ENCODE measurements at places on chromosomes 5 and 9. TPM values are rescaled to one million over a fixed set of nuclear protein-coding genes. Genes with fewer than 3 reads are reported as not detected.
A peak's percentile ranks its signal among the peaks of the same experiment; 100 is the strongest.

GRCh38 chr5:58450811-58451629 is 8.9 kb downstream of the PLK2 start:
- H3K36me3 ChIP-seq, result peaks cover 17% of the 10 kb centered on the region
- no peak overlapping the region for H3K27ac ChIP-seq
- no peaks in the 10 kb centered on the region for H3K27me3 ChIP-seq

INSYN2B gene
- polyA plus RNA-seq, result 0.37 TPM

CYFIP2 gene
- polyA plus RNA-seq, result 400 TPM

SPOCK1 gene
- polyA plus RNA-seq, result not detected

GRCh38 chr5:72248410-72248981 is 71.5 kb downstream of the MRPS27 start:
- no peak overlapping the region for H3K4me3 ChIP-seq
- peaks cover 14% of the 10 kb centered on the region for H3K36me3 ChIP-seq
- no peak overlapping the region for H3K27ac ChIP-seq
- no peak for DNase-seq
- H3K27me3 ChIP-seq, result no peaks in the 10 kb centered on the region

ZBED3 gene
- not detected for polyA plus RNA-seq

- no peak overlapping the region for H3K4me3 ChIP-seq
- DNase-seq, result no peak
- no peaks in the 10 kb centered on the region for H3K27me3 ChIP-seq
Observed at GRCh38 chr5:1318659-1319251, 23.9 kb upstream of the TERT start.

GRCh38 chr9:134393582-134394280 is 67.5 kb downstream of the RXRA start:
- H3K4me3 ChIP-seq, result no peak overlapping the region
- H3K27me3 ChIP-seq, result no peaks in the 10 kb centered on the region
- H3K27ac ChIP-seq, result peak overlapping the region; percentile 95
- H3K4me1 ChIP-seq, result peaks cover 43% of the 10 kb centered on the region

DNA sequence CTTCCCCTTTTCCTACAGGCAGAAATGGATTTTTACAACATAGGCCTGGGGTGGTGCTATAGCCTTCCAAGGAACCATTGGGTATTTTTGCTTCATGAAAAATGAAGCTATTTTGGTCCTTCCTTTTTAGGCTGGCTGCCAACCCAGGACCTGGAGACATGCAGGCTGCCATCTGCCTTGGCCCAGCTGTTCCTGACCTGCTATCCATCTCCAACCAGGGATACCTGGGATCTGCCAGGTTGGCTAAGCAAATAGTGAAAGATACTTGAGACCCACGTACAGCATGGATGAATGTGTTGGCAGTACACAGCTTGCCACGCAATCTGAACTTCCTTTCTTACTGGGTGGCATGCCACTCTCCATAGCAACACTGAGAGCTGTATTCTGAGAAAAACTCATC is 31.1 kb downstream of the MRPS27 start:
- H3K36me3 ChIP-seq, result peaks cover 6% of the 10 kb centered on the region
- DNase-seq, result no peak
- H3K27me3 ChIP-seq, result no peaks in the 10 kb centered on the region
- H3K4me1 ChIP-seq, result peaks cover 44% of the 10 kb centered on the region
- H3K4me3 ChIP-seq, result no peak overlapping the region
- H3K27ac ChIP-seq, result peak overlapping the region; percentile 79

DNA sequence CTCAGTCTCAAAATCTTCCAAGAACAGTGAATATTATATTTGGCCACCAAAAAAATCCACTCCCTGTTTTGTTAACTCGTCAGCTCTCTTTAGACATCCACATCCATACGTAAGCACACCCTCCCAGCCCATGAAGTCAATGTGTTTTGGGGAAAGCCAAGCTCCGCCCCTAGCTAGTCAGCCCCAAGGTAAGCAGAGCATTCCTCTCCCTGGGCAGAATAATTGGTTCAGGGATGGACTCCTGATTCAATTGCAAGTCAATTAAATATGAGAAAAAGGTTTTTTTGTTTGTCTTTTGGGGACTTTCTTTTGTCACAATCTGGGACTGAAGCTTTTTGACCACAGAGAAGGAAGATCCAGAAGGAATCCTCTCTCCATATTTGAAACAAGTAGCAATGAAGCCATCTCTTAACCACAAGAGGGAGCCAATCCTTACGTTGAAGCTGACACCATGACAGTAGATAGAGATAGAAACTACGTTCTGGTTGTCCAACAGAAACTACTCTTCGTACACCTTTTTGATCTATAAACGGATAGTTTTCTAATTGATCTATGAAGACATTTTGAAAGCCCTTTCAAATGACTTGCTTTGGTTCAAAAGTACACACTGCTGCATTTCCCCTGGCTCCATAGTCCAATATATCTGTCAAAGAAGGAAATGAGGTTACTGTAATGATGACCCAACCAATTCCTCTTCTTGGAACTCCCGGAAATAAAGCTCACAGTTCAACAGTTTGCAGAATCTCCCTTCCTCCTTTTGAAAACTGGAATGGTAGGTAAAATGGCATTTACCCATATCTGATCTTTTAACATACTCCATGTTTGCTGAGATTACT is 166.4 kb downstream of the TLE1 start:
- H3K36me3 ChIP-seq, result no peaks in the 10 kb centered on the region
- no peak overlapping the region for H3K27ac ChIP-seq
- peak; percentile 55 for DNase-seq
- peak overlapping the region; percentile 49 for H3K4me3 ChIP-seq

PCDHB12 gene
- not detected for polyA plus RNA-seq

- H3K4me1 ChIP-seq, result peaks cover 23% of the 10 kb centered on the region
- H3K4me3 ChIP-seq, result no peak overlapping the region
- no peak overlapping the region for H3K27ac ChIP-seq
- H3K36me3 ChIP-seq, result no peaks in the 10 kb centered on the region
- no peaks in the 10 kb centered on the region for H3K27me3 ChIP-seq
Observed at GRCh38 chr9:125620216-125620615, 86.8 kb downstream of the MAPKAP1 start.

DNA sequence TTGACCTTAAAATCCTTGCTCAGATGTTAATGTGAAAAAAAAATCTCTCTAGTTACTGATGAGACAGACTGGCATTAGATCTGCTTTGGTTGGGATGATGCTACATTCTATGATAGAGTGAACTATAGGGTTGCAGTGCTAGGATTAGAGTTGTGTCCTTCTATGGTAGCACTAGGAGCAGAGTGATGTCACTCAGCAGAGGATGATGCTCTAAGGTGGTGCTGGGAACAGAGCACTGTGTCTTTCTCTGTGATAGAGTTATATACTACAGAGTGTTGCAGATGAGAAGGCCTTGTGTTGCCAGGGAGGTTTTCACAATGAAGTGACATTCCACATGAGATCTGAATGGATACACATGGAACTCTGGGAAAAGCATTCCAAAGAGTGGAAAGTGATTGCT is 462.3 kb downstream of the CDH12 start:
- no peaks in the 10 kb centered on the region for H3K4me1 ChIP-seq
- H3K27me3 ChIP-seq, result no peaks in the 10 kb centered on the region
- H3K27ac ChIP-seq, result no peak overlapping the region
- no peak overlapping the region for H3K4me3 ChIP-seq
- no peak for DNase-seq

SLC1A1 gene
- not detected for polyA plus RNA-seq

CDH9 gene
- not detected for polyA plus RNA-seq

- peak overlapping the region; percentile 9 for H3K27ac ChIP-seq
- H3K27me3 ChIP-seq, result no peaks in the 10 kb centered on the region
- no peaks in the 10 kb centered on the region for H3K4me1 ChIP-seq
- H3K4me3 ChIP-seq, result no peak overlapping the region
- H3K36me3 ChIP-seq, result peaks cover 57% of the 10 kb centered on the region
Observed at GRCh38 chr5:72226950-72227349, 93.1 kb downstream of the MRPS27 start.

GHR gene
- not detected for polyA plus RNA-seq

GRCh38 chr9:12141422-12141821 is 551.8 kb upstream of the TYRP1 start:
- no peak overlapping the region for H3K27ac ChIP-seq
- H3K27me3 ChIP-seq, result no peaks in the 10 kb centered on the region
- no peaks in the 10 kb centered on the region for H3K36me3 ChIP-seq
- H3K4me3 ChIP-seq, result no peak overlapping the region
- DNase-seq, result no peak

DNA sequence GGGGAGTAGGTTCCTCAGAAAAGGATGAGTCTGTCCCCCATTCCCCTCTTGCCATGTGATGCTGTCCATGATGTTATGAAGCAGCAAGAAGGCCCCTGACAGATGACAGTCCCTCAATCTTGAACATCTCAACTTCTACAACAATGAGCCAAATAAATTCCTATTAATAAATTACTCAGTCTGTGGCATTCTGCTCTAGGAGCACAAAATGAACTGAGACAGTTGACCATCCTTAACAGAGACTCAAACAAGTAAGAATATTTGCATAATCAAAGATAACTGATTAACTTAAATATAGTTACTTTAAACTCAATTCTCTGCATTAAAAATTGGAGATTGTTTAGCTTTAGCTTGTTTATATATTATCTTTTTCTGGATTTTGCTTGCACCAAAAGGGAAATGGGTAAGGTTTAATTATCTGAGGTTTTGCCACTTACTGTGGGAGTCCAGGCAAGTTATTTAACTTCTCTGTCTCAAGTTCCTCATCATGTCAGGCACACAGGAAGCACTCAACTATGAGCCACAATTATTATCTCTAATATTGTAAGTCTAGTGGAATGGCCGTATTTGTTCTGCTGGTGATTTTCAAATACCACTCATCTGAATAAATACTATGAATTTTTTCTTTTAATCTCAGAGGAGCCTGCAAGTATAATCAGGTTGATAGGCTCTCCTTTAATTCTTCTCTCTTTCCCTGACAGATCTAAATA is 162.9 kb downstream of the TSSK1B start:
- H3K36me3 ChIP-seq, result no peaks in the 10 kb centered on the region
- peaks cover 10% of the 10 kb centered on the region for H3K27me3 ChIP-seq
- no peak for DNase-seq
- no peak overlapping the region for H3K4me3 ChIP-seq

DNA sequence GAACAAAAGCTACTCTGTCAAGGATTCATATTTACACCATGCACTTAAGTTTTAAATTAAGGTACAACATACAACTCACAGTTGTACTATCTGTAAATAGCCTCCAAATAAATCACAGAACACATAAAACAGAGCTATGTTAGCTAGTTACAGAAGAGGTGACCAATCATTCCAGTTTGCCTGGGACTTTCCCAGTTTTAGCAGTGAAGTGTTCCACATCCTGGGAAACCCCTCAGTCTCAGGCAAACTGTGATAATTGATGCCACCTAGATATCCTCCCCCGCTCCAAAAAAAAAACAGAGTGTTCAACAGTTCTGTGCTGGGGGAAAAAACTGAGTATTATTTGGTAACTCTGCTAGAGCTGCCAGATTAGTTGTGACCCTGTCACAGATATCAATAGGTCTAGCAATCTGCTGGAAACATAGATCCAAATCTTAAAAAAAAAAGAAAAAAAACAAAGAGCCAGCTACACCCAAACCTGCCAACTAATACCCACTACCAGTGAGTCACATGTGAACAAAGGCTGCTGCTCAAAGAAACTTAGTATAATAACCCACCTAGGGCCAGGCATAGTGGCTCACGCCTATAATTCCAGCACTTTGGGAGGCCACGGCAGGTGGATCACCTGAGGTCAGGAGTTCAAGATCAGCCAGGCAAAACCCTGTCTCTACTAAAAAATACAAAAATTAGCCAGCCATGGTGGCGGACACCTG is 5.7 kb downstream of the TBCA start:
- no peaks in the 10 kb centered on the region for H3K27me3 ChIP-seq
- no peak overlapping the region for H3K27ac ChIP-seq
- no peak for DNase-seq
- H3K4me3 ChIP-seq, result no peak overlapping the region

GRCh38 chr5:159825551-159826051 is 90.7 kb upstream of the ADRA1B start:
- peaks cover 5% of the 10 kb centered on the region for H3K4me1 ChIP-seq
- no peak for DNase-seq

RNF180 gene
- not detected for polyA plus RNA-seq

TOR4A gene
- polyA plus RNA-seq, result 2.4 TPM

MSH3 gene
- 13.0 TPM for polyA plus RNA-seq

DNA sequence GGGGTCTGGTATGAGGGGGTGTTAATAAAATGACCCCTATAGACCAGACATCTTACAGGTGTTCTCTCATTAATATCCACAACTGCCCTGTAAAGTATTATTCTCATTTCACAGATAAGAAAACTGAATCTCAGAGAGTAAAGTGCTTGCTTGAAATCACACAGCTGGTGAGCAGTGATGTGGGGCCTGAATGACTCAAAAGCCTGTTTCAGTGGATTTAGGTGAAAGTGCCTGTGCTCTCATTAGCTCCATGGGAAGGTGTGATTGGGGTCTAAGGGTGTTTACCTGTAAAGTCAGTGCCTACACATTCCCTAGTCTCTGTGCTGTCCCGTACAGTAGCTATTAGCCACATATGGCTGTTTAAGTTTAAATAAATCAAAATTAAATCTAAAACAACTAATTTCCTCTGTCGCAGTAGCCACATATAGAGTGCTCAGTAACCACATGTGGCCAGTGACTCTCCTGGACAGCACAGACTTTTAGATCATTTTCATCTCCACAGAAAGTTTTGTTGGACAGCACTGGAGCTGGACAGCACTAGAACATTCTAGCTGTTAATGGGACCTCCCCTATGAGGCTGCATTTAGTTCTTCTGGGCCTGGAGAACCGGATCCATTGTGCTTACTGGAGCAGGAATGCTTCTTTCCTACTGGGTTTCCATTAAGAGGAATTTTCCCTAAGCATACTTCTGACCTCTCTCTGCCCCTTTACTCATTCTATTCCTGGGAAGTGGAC is 52.5 kb upstream of the SEMA6A start:
- H3K36me3 ChIP-seq, result no peaks in the 10 kb centered on the region
- no peak for DNase-seq
- no peak overlapping the region for H3K27ac ChIP-seq

- H3K4me3 ChIP-seq, result peak overlapping the region; percentile 67
- H3K36me3 ChIP-seq, result peaks cover 3% of the 10 kb centered on the region
- no peaks in the 10 kb centered on the region for H3K27me3 ChIP-seq
- H3K27ac ChIP-seq, result peak overlapping the region; percentile 80
- DNase-seq, result peak; percentile 31
Observed at GRCh38 chr9:123679330-123679987, 250.5 kb downstream of the DENND1A start.

GRCh38 chr5:168365581-168366081 is 74.2 kb downstream of the WWC1 start:
- H3K36me3 ChIP-seq, result no peaks in the 10 kb centered on the region
- no peak overlapping the region for H3K27ac ChIP-seq
- H3K4me3 ChIP-seq, result no peak overlapping the region
- no peaks in the 10 kb centered on the region for H3K4me1 ChIP-seq
- peaks cover 1% of the 10 kb centered on the region for H3K27me3 ChIP-seq
- no peak for DNase-seq

CAVIN4 gene
- polyA plus RNA-seq, result not detected

PCDHB10 gene
- not detected for polyA plus RNA-seq

GRCh38 chr9:6383551-6384225 is 29.3 kb upstream of the UHRF2 start:
- H3K4me1 ChIP-seq, result peaks cover 20% of the 10 kb centered on the region
- no peak overlapping the region for H3K4me3 ChIP-seq
- peaks cover 7% of the 10 kb centered on the region for H3K36me3 ChIP-seq
- no peak for DNase-seq
- H3K27ac ChIP-seq, result peak overlapping the region; percentile 58
